ENCODE measurements at places on chromosomes 6 and 20. TPM values are rescaled to one million over a fixed set of nuclear protein-coding genes. Genes with fewer than 3 reads are reported as not detected.

DNA sequence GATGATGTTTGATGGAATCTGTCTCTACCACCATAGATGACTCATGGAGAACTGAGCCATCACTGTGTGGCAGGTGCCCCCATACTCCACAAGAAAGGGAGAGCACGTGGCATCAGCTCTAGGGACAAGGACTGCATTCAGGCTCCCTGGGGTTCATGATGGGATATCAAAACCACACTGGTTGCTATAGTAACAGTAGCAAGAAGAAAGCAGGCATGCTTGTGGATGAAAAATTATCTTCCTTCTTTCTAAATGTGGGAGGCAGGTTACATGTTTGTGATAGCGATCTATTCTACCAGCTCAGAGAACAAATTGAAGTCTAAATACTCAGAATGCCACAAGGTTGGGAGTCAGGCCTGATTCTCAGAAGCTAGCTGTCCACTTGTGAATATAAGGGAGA, 224.2 kb downstream of the ARHGAP18 start:
- H3K36me3 ChIP-seq, result peaks cover 3% of the 10 kb centered on the region
- DNase-seq, result no peak
- peaks cover 18% of the 10 kb centered on the region for H3K4me1 ChIP-seq
- no peak overlapping the region for H3K4me3 ChIP-seq
- H3K27me3 ChIP-seq, result no peaks in the 10 kb centered on the region

- no peaks in the 10 kb centered on the region for H3K36me3 ChIP-seq
- no peak for DNase-seq
- peak overlapping the region; percentile 35 for H3K4me3 ChIP-seq
Observed at GRCh38 chr20:62739581-62740285, 31.1 kb downstream of the NTSR1 start.

DNA sequence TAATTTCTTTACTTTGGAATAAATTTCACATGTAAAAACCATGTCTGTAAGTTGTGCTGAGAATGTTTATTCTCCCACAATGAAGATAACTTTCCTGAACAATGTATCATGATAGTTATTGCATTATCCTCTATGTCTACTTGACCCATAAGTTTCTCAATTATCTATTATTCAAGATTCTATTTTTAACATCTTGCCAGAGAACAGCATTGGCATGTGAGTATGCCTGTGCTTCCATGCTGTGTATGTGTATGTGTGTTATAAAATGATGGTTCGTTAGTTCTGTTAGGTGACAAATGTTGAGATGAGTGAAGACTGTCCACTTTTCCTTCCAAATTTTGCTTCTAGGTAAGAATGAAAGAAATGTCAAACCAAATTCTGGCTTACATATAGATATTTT, 111.9 kb downstream of the EYA4 start:
- H3K27me3 ChIP-seq, result no peaks in the 10 kb centered on the region
- no peaks in the 10 kb centered on the region for H3K36me3 ChIP-seq
- no peak for DNase-seq
- H3K4me3 ChIP-seq, result no peak overlapping the region

GRCh38 chr20:12358655-12359009, 440.9 kb downstream of the BTBD3 start:
- no peak for DNase-seq
- H3K27ac ChIP-seq, result no peak overlapping the region
- H3K36me3 ChIP-seq, result no peaks in the 10 kb centered on the region
- H3K4me3 ChIP-seq, result no peak overlapping the region
- no peaks in the 10 kb centered on the region for H3K27me3 ChIP-seq
- H3K4me1 ChIP-seq, result no peaks in the 10 kb centered on the region

GRCh38 chr6:16431106-16431505, 192.7 kb downstream of the GMPR start:
- DNase-seq, result no peak
- no peak overlapping the region for H3K27ac ChIP-seq
- peaks cover 11% of the 10 kb centered on the region for H3K36me3 ChIP-seq
- H3K4me1 ChIP-seq, result no peaks in the 10 kb centered on the region
- no peak overlapping the region for H3K4me3 ChIP-seq
- no peaks in the 10 kb centered on the region for H3K27me3 ChIP-seq

DNA sequence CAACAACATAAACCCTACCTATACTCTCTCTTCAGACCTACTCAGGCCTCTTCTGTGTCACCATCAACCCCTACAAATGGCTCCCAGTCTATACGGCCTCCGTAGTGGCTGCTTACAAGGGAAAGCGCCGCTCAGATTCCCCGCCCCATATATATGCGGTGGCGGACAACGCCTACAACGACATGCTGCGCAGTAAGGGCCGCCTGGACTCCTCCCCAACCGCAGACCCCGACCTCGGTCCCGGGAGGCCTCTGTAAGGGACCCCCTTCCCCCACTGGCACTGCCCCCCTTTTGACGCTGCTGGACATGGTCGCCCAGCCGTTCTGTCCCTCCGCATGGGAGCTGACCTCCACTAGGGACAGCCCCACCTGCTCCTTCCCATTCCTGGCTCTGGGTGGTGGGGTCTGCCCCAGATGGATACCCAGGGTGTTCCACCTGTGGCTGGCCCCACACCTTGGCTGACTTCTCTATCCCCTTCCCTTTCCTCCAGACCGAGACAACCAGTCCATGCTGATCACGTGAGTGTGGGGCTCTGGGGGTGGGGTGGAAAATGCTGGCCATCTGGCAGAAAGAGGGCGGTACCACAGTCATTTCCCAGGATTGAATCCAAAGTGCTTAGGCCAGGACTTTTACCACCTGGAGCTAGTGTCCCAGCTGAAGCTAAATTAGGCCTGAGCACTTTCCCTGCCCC, 25.0 kb downstream of the MYH7B start:
- H3K27me3 ChIP-seq, result no peaks in the 10 kb centered on the region
- H3K27ac ChIP-seq, result no peak overlapping the region
- DNase-seq, result peak; percentile 61
- H3K4me1 ChIP-seq, result peaks cover 7% of the 10 kb centered on the region
- H3K36me3 ChIP-seq, result no peaks in the 10 kb centered on the region

DNA sequence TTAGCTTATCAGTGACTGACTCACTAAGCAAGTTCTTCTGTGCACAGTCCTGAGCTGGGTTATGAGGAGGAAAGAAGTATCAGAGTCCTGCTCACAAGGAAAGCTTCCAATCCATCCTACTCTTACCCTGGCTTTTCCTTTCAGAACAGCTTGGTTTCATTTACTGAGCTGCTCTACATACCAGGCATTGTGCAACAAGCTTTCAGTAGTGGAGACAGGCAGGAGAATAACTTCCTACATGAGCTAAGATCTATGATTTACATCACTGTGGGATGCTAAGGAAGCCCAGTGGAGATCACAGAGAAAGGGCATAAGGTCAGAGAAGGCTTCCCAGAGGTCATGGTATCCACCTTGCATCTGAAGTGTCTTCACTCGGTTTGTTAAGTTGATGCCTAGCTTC, 144.5 kb downstream of the MAP3K7 start:
- no peak for DNase-seq
- H3K36me3 ChIP-seq, result no peaks in the 10 kb centered on the region
- peaks cover 14% of the 10 kb centered on the region for H3K4me1 ChIP-seq
- no peak overlapping the region for H3K27ac ChIP-seq

GRCh38 chr6:44404022-44404714, 16.7 kb downstream of the CDC5L start:
- H3K4me3 ChIP-seq, result no peak overlapping the region
- no peak overlapping the region for H3K27ac ChIP-seq
- peaks cover 76% of the 10 kb centered on the region for H3K36me3 ChIP-seq
- DNase-seq, result no peak
- H3K27me3 ChIP-seq, result no peaks in the 10 kb centered on the region

DNA sequence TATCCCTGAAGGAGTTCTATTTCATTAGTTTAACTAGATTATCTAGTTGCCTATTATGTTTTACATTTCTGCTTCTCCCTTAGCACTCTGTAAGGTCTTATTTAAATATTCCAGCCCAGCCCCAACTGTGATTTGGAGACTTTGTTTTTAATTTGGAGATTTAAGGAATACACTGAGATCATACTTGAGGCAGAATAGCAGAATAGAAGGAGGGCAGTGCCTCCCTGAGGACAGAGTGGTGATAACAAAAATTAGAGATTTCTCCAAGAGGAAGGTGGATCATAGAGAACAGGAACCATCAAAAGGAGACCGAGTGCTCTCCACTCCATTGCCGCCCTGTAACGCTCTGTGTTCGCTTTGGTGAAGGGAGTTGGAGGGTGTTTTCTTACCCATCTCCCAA, 14.8 kb upstream of the CD164 start:
- H3K27me3 ChIP-seq, result no peaks in the 10 kb centered on the region
- H3K36me3 ChIP-seq, result no peaks in the 10 kb centered on the region
- no peak for DNase-seq
- H3K4me3 ChIP-seq, result no peak overlapping the region
- H3K27ac ChIP-seq, result no peak overlapping the region

DNA sequence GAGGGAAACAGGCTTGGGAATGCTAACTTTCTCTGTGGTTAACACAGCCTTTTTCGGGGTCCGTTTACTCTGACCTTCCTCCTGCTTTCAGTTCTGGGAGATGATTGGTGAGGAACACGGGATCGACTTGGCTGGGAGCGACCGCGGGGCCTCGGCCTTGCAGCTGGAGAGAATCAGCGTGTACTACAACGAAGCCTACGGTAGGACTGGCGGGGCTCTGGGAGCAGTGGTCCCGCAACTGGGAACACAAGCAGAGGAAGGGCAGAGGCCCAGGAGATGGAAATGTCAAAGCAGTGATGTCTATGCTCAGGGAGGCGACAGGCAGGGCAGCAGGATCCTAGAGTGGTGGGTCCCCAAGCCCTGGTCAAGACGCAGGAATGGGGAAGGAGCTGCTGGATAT, 3.5 kb downstream of the TUBB1 start:
- peaks cover 32% of the 10 kb centered on the region for H3K36me3 ChIP-seq
- no peak overlapping the region for H3K4me3 ChIP-seq
- no peak overlapping the region for H3K27ac ChIP-seq
- no peaks in the 10 kb centered on the region for H3K27me3 ChIP-seq
- peaks cover 6% of the 10 kb centered on the region for H3K4me1 ChIP-seq
- DNase-seq, result no peak

- H3K4me1 ChIP-seq, result peaks cover 10% of the 10 kb centered on the region
- H3K4me3 ChIP-seq, result no peak overlapping the region
- H3K27ac ChIP-seq, result peak overlapping the region; percentile 91
- no peaks in the 10 kb centered on the region for H3K36me3 ChIP-seq
- H3K27me3 ChIP-seq, result no peaks in the 10 kb centered on the region
- DNase-seq, result no peak
Observed at GRCh38 chr6:139569566-139569965, 195.1 kb upstream of the CITED2 start.

GMPR gene
- 18.4 TPM for polyA plus RNA-seq

SEMG1 gene
- not detected for polyA plus RNA-seq

PAQR8 gene
- 2.4 TPM for polyA plus RNA-seq

SCUBE3 gene
- 2.0 TPM for polyA plus RNA-seq

SAMD5 gene
- not detected for polyA plus RNA-seq

Measured in SK-N-SH (cell line).